Cerebellar cortex (tissue), 1 donor: ENCODE measurements at places on chromosomes 7 and 10.

GRCh38 chr7:118232837-118233236 lies 8.3 kb downstream of the ANKRD7 start:
- DNase-seq, result no peak

GRCh38 chr7:98202367-98203195 lies 8.7 kb upstream of the BHLHA15 start:
- DNase-seq, result no peak

DNA sequence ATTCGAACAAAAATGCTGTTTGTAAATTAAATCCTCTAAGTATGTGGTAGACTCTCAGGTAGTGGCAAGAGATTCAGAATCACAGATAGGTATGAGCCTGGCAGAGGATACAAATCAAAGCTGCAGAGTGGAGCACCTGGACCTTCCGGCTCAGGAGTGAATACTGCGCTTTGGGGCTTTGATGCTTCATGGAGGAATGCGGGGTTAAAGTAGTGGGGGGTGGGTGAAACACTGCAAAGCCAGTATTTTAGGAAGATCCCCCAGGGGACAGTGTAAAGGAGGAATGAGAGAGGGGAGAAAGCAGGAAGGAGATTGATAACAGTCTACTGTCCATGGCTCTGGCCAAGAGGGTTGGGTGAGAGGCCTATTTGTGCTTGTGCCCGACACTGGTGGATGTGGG lies 43.2 kb downstream of the CREB5 start:
- DNase-seq, result no peak

DNA sequence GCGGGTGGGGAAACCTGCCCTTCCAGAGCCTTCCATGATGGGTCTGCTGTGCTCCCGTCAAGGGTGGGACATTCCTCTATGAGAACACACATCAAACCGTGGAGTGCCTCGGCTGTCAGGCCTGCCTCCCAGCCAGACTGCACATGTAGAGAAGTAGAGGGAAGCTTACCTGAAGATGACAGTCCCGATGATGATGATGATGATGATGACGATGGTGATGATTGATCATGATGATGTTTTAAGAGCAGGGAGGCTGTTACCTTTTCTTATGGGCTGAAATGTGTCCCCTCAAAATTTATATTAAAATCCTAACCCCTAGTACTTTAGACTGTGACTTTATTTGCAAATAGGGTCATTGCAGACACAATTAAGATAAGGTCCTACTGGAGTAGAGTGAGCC lies 76.1 kb upstream of the ANLN start:
- no peak for DNase-seq

- no peak for DNase-seq
These were observed 2.2 kb upstream of the FOXI2 start for GRCh38 chr10:127734753-127735152.

DNA sequence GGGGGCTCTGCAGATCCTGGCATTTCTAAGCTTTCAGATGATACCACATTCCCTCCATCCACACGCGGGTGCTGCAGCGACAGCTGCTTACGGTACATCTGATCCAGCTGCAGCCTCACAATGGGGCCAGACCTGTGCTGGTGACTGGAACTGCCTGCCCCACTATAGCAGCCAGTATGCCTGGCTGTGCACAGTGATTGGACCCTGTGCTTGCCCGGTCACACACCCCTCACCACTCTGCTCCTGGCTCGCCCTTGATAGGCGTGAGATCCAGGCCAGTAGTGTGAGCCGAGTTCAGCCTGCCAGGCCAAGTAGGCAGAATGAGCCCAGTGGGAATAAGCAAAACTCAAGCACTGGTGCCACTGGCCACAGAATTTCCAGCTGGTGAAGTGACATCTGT lies 164.8 kb downstream of the NRBF2 start:
- no peak for DNase-seq

DNA sequence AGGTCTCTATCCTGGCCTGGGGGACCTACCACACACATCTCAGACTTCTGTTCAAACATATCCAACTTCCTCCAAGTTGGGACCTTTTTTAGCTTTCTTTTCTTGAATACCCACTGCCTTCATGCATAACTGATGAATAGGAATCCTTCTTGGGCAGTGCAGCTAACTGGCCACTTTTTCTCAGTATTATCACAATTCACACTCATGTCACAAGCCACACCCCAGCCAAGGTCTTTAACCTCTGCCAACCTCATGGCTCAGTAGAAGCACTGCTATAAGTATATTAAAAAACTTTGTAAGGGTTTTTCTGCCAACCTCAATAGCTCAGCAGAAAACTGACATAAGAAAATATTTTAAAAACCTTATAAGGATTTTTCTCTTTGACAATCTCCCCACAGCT lies 44.5 kb downstream of the HHEX start:
- DNase-seq, result no peak

- no peak for DNase-seq
These were observed 126.5 kb upstream of the GAD2 start for GRCh38 chr10:26090026-26090425.

DNA sequence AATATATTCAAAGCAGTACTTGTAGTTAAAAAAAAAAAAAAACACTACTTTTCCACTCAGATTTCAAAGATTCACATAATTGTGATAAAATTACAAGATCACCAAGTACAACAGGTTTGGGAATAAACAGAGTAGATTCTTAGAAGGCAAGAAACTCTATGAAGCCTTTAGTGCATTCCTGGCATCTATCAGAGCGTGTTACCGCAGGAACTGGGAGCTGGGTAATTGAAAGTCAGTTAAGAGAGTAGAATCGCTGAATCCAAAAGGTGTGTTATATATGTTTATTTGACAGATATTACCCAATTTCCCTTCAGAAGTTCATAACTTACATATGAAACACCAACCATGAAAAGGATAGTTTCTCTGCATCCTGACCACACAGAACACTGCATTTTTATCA lies 159.2 kb upstream of the PLXNA4 start:
- no peak for DNase-seq

- DNase-seq, result no peak
These were observed 237.4 kb downstream of the ELMO1 start for GRCh38 chr7:37211097-37211880.

DNA sequence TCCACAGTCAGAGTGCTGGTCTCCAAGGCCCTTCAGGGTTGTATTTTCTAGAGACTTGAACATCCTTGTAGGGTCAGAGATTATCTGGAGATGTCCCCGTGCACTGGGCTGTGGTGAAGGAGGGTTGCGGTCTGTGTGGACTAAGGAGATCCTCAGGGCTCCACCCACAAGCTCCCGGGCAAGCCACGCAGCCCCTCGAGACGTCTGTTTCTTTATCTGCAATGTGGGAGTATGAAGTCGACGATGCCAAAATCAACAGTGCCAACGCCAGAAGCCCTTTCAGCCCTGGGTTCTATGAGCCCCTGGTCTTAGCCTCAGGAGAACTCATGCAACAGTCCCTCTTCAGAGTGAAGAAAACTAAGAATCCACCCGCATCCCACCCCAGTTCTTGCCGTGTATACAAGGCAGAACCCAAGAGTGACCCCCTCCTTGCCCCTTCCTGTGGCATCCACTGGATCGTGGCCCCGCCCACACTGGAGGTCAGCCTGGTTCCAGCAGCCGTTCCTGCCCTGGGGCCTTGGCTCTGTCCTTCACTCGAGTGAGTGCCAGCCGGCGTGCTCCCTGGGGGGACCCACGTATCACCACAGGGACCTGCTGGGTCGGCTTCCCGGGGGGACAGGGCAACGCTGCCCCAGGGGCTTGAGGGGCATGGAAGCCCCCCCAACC lies 6.0 kb upstream of the SHH start:
- DNase-seq, result no peak

GRCh38 chr10:6102128-6102527 lies 13.3 kb downstream of the RBM17 start:
- no peak for DNase-seq

DNA sequence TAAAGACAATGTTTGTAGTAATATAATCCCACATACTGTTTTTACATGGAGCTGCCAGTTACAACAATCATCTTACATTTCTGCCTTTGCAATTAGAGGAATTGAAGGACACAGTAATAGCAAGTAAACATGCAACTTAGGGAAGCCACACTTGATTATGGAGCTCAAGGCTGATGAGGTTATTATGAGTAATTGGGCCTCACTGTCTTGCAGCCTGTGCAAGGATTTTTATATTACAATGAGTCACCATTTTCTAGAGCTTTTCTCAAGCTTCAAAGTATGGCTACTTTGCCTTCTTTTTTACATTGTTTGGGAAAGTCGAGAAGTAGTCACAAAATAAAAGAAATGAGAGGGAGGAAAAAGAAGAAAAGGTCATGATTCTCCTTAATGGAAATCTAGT lies 226.4 kb downstream of the KIAA1217 start:
- DNase-seq, result no peak

- DNase-seq, result no peak
These were observed 24.1 kb upstream of the CHST15 start for GRCh38 chr10:124117511-124117785.

DNA sequence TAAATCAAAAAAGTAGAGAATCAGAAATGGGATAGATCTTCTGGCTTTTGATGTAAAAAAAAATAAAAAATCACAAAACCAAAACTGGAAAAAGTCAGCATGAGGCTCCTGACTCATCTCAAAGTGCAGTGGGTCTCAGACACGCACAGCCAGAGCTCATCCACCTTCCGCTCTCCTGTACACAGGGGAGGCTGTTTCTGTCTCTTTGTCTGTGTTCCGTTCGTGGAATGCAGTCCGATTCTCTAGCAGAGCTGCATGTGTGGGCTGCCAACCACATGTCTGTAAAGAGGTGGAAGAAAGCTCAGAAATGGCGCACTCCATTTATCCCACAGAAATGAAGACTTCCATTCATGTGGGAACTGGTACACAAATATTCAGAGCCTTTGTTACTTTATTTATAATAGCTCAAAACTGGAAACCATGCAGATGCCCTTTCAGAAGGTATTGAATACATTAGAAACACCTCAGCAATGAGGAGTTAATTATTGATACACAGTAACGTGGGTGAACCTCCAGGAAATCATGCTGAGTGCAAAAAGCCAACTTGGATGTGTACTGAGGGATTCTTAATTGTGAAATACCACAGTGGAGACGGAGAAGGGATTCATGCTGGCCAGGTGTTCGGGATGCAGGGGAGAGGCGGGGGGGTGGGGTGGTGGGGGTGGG lies 123.3 kb downstream of the TRRAP start:
- no peak for DNase-seq

DNA sequence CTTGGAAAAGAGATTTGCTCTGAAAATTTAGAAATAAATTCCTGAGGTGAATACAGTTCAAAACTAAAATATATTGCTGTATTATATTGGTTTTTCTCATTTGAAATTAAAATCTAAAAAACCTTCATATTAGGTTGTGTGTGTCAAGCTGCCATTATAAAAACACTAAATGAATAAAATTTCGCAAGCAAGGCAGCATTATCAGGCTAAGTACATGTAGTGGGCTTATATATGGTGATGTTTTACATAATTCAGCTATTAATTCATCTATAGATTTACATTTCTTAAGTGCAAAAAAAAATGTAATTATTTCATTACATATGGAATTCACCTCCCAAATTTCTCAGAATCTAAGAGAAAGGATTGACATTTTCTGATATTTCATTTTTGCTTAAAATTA lies 5.3 kb downstream of the MEOX2 start:
- DNase-seq, result no peak

DNA sequence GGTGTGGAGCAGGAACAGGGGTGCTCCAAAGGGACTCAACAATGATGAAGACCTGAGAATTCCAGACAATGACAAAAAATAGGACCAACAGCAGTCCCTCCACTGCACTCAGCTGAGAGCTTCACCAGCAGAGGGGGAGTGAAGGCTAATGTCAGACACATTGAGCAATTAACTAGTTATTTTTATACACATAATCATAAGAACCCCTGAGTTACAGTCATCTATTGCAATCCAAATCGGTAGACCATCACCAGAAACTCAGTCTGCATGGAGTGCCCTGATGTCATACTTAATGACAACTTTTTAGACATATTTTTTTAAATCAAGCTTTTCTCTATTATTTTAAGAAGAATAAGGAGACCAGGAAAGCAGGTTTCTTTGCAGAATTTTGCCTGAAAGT lies 30.6 kb upstream of the IKZF1 start:
- no peak for DNase-seq

DNA sequence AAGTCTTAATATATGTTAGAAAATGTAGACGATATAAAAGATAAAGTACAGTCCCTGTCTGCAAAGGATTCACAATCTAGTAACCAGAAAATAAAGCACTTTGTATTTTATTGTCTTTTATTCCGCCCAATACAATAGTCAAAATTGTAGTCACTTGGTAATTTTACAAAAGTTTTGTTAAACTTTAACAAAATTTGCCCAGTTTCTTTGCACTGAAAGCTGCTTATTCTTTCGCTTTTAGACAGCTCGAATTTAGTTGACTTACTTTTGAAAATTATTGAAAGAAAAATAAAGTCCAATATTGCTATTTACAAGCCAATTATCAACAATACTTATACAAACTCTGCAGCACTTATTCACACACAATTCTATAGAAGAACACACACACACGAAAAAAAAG lies 534.9 kb upstream of the LRRTM3 start:
- DNase-seq, result no peak

DNA sequence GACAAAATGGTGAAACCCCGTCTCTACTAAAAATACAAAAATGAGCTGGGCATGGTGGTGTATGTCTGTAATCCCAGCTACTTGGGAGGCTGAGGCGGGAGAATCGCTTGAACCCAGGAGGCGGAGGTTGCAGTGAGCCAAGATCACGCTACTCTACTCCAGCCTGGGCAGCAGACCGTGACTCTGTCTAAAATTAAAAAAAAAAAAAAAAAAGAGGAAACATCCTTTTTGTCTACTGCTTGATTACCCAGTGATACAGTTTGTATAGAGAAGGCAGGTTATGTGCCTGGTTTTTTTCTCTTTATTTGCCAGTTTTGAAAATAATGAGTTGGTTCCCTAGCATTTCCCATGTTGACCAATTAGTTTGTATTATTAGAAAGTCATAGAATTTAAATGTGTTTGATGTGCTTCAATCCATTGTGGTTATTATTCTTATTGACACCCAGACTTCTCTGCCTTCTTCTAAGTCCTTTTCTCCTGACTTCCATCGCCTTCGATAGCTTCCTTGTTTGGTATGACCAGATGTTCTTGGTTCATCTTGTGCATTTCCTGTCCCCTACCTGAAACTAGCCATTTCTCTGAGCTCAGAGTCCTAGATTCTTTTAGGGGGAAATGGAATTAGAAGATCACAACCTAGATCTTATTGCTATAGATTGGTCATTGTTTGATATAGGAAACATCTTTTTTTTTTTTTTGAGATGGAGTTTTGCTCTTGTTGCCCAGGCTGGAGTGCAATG lies 43.2 kb downstream of the VKORC1L1 start:
- no peak for DNase-seq

DNA sequence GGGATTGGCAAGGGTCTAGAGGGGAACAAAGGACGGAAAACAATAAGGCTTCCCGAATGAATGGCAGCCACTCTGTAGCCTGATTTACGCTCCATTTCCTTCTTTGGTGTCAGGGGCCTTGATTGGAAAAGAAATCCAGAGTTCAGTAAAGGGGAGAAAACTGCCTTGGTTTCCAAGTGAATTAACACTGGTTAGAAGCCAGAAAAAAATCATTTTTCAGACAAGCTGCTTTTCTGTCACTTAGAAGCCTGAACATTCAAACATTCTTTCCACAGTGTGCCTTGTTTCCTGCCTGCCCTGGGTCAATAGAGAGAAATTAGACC lies 283 bp upstream of the TRDMT1 start:
- no peak for DNase-seq

GRCh38 chr10:6221971-6222751 lies 19.4 kb downstream of the PFKFB3 start:
- no peak for DNase-seq
